D341Med (cell line): ENCODE measurements at places on chromosomes 1 and 21.

DNA sequence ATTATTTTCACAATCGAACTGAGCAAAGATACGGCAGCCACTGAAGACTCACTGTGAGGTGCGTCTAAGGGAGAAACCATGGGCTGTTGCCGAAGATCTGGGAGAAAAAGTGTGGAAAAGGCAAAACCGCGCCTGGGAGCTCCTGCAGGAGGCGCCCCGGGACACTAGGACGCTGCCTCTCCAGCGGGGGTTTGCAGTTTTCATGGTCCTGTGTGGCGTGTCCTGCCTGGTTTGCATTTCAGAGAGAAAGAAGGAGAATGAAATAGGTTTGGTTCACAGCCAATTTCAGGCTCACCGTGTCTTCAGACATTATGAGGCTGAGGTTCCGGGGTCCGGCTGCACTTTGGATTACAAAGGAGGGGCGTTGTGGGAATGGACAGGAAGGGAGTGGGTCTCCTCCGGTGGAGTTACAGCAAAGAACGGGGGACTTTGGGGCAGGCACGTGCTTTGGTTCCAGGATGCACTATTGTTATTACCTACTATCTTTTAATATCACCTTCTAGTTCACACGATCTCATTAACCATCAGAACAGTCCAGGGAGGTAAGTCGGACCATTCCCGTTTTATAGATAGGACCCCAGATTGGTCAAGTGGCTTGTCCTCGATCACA lies 179.8 kb downstream of the DYRK1A start:
- no peak for DNase-seq

DNA sequence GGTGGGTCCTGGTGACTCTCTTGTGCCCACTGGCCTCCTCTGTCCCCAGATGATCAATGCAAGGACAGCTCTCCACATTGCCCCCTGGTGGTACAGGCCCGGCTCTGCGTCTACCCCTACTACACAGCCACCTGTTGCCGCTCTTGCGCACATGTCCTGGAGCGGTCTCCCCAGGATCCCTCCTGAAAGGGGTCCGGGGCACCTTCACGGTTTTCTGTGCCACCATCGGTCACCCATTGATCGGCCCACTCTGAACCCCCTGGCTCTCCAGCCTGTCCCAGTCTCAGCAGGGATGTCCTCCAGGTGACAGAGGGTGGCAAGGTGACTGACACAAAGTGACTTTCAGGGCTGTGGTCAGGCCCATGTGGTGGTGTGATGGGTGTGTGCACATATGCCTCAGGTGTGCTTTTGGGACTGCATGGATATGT lies 10.8 kb downstream of the ADAMTSL4 start:
- peak; percentile 90 for DNase-seq

GRCh38 chr1:185998391-185998790 lies 264.2 kb downstream of the HMCN1 start:
- DNase-seq, result peak; percentile 56

DNA sequence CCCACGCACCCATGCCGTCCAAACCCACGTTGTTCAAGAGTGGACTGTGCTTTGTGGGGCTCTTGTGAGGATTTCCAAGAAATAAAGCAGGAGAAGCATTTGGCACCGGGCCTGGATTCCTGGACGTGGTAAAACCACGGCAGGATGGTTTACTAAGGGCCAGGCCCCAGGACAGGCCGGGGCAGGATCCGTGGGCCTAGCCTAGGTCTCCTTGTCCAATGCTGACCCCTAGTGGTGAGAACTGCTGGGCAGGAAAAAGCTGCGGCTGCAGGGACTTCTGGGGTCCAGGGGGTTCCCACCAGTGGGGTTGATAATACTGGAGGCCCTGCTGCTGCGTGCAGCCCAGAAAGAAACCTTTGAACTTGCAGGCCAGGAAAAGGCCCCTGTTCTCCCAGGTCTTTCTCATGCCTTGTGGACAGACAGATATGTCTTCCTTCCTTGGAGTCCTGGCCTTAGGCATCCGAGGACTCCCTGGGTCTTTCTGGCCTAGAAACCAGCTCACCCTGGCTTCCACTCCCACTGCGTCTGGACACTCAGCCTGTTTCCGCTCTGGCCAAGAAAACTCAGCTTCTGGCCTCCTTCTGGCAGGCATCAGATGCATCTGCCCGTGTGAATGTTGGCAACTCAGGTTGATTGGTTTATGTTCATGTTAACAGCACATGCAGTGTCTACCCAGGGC lies 106.9 kb upstream of the TMEM51 start:
- peak; percentile 79 for DNase-seq

DNA sequence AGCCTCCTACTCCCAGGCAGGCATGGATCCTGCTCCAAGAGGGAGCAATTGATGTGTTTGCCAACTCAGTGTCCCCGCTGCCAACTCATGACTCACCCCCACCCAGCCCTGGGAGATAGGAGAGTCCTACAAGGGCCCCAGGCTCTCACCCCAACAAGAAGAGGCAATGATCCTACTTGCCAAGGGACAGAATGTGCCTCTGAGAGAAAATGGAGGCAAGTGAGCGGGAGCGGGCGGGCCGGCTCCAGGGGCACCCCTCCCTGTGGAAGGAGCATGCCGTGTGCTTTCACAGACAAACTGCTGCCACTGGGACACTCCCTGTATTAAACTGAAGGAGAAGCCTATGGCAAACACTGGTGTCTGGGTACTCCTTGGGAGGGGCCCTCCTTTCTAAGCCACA lies 16.7 kb downstream of the PKP1 start:
- DNase-seq, result no peak
